HL-60 (cell line): ENCODE measurements at places on chromosomes 16 and 17.

- DNase-seq: peak; percentile 59
Observed at GRCh38 chr16:85759136-85759535, 8.2 kb upstream of the C16orf74 start.

GRCh38 chr16:88626646-88627045 lies 11.7 kb upstream of the IL17C start:
- DNase-seq: no peak

GRCh38 chr17:50280801-50281441 lies 6.7 kb downstream of the TMEM92 start:
- peak; percentile 88 for DNase-seq

DNA sequence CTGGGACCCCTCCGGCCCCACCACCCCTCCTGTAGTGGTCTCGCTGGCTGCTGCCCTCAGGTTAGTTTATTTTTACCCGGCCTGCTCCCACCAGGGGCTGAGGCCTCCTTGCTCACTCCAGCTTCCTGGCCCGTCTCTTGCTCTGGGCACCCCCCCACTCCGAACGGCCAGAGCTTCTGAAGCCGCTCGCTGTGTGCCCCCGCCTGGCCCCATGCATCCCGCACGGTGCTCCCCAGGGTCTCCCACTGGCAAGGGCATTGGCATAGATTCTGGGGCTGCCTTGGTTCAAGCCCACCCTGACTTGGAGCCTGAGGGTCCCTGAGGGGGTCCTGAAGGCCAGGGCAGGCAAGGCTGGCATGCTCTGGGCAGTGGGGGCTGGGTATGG lies 186.4 kb downstream of the SEC14L1 start:
- DNase-seq: no peak

DNA sequence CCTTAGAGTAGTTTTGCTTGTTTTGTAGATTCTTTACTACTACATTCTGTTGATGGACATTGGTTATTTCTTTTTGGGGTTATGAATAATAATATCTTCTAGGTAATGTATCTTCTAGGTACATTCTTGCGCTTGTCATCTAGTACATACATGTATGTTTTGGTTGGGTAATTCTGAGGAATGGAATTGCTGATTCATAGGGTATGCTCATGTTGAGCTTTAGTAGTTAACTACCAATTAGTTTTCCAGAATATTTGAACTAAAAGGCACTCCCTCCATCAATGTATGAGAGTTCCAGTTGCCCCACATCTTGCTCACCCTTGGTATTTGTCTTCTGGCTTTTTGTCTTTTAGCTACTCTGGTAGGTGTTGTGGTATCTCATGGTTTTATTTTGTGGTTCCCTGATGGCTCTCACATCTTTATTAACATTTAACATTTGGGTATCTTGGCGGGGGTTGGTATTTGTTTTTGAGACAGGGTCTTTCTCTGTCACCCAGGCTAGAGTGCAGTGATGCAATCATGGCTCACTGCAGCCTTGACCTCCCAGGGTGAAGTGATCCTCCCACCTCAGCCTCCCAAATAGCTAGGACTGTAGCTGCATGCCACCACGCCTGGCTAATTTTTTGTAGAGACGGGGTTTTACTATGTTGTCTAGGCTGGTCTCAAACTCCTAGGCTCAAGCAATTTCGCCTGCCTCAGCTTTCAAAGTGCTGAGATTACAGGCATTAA lies 47.1 kb downstream of the SLC6A4 start:
- no peak for DNase-seq

DNA sequence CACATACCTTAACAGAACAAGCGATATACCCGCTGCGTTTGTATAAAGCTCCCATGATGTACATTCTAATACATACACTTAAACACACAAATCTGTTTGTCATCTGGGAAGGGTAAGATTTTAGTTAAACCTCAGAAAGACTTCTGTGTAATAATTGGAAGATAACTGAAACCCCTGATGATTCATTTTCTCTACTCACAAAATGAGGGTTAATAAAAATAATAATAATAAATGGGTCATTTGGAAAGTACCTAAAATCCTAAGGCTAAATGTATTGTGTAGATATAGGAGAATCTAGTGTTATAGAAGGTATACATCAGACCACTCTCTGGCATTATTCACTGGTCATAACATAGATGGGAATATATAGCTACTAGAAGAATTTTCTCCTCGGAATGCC lies 64.7 kb upstream of the SOX9 start:
- no peak for DNase-seq
